ENCODE measurements at places on chromosomes 16 and 17. TPM values are rescaled to one million over a fixed set of nuclear protein-coding genes. Genes with fewer than 3 reads are reported as not detected.
A peak's percentile ranks its signal among the peaks of the same experiment; 100 is the strongest.

GRCh38 chr17:74922694-74923537 is at the start of gene USH1G:
Gene USH1G (minus strand): TSS chr17:74923255. CDS start chr17:74923073, 182 bp downstream.
- no peak for DNase-seq

DNA sequence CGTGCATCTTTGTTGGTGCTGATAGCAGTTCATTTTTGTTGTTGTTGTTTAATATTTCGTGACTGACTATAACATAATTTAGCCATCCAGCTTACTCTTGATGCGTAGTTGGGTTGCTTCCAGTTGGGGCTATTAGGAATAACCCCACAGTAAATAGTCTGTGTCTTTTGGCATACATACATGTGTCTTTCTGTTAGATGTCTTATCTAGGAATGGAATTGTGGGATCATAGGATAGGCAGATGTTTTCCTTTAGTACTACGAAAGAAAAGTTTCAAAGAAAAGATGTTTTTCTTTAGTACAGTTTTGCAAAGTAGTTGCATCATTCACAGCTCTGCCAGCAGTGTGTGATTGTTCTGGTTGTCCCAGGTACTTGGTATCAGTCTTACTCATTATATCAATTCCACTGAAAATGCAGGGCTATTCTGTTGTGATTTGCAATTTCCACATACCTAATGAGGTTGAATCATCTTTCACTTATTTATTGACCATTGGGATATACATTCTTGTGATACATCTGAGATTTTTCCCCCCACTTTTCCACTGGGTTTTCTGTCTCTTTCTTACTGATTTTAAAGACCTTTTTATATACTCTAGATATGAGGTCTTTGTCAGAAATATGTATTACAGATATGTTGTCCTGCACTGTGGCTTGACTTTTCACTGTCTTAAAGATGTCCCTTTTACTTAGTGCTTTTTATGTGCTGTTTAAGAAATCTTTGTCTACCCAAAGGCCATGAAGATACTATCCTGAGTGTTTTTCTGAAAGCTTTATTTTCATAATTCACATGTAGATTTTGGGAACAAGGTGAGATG is 173.3 kb downstream of the MRTFB start:
- DNase-seq, result no peak

DNA sequence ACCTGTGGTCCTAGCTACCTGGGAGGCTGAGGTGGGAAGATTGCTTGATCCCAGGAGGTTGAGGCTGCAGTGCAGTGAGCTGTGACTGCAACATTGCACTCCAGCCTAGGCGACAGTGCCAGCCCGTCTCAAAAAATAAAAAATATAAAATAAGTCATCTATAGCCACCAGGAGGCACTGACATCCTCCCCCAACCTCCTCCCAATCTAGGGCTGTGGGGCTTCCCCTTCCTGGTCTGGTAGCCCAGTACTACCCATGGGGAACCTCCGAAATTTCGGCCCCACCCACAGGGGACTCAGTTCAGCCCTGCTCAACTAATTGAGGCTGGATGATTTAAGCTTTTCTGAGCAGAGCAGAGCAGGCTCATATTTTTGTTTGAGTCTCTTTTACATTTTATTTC is 3.2 kb downstream of the ZSCAN10 start:
- DNase-seq, result peak; percentile 63

- peak; percentile 93 for DNase-seq
Measured at GRCh38 chr17:12627781-12628451, 37.8 kb upstream of the MYOCD start.

DNA sequence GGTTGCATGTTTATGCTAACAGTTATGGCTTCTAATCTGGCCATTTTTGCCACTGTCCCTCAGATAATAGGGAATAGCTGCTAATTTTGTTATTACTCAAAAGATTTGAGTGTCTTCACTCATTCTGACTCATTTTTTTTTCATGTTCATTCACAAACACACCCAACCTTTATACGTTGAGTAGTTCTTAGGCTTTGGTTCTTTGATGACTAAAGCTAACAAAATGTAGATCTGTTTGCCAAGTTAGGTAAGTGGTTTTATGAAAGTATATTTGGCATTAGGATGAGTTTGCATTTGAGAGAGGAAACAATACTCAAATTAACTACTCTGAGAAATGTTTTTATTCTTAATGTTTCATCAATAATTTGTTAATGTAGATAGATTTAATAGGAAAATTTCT is 3.6 kb downstream of the MAP2K4 start:
- peak; percentile 71 for DNase-seq

GRCh38 chr16:68081861-68082628 is 3.1 kb upstream of the NFATC3 start:
- DNase-seq, result no peak

DNA sequence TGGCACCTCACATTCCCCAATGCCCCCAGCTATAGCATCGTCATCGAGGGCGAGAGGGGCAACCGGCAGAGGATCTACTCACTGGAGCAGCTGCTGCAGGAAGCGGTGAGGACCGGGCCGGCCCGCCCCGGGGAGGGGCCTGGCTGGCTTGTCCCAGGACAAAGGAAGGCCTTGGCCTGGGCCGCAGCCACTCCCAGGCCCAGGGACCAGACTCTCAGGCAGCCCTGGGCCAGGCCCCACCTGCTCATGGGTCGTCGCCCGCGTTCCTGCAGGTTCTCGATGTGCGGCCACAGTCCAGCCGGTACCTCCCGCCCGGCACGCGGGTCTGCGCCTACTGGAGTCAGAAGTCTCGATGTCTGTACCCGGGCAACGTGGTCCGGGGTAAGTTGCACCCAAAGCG is 53.4 kb downstream of the ACTG1 start:
- no peak for DNase-seq

GRCh38 chr16:53511084-53511402 is 8.0 kb upstream of the AKTIP start:
- no peak for DNase-seq

- peak; percentile 63 for DNase-seq
Measured at GRCh38 chr17:40497695-40498094, 3.7 kb downstream of the TNS4 start.

DNA sequence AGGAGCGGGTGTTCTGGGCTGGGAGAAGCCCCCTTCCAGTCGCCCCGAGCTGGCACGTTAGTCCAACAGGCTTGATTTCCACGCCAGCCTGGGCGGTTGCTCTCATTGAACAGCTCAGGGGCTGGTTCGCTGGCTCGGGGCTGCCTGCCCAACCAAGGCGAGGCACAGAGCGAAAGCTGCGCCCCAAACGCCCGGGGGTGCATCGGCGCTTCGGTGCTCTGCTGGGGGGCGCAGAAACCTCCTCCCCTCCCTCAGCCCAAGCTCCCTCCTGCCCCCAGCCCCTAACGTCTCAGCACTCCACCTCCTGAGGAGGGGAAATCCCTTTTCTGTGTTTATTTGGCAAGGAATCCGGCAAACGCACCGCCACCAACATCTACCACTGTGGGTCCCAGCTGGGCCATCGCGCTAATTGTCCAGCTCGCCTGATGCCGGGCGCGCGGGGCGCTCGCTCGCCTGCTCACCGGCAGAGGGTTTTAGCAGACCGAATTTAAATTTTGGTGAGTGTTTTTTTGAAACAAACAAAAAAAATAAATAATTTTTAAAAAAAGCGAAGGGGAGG is 29.5 kb upstream of the RBFOX1 start:
- DNase-seq, result no peak

GRCh38 chr17:27453471-27453870 is 2.8 kb upstream of the KSR1 start:
- DNase-seq, result no peak

The NETO2 gene
- polyA plus RNA-seq, result 71.5 TPM

The NKIRAS2 gene
- polyA plus RNA-seq, result 45.2 TPM

The SEPTIN12 gene
- not detected for polyA plus RNA-seq

The FMNL1 gene
- polyA plus RNA-seq, result 43.9 TPM

The CIITA gene
- not detected for polyA plus RNA-seq

The SMPD3 gene
- 0.13 TPM for polyA plus RNA-seq

The LONP2 gene
- 29.1 TPM for polyA plus RNA-seq
